ENCODE measurements at places on chromosomes 2 and 18.

GRCh38 chr18:56747032-56747658 lies 96.0 kb downstream of the WDR7 start:
- no peak for DNase-seq

GRCh38 chr2:46737577-46737976 lies 178.0 kb downstream of the MCFD2 start:
- DNase-seq = peak; percentile 46

GRCh38 chr2:84969511-84970209 lies 1.3 kb upstream of the KCMF1 start:
- DNase-seq = peak; percentile 52

GRCh38 chr18:27871726-27872125 lies 305.2 kb downstream of the CDH2 start:
- DNase-seq = no peak

DNA sequence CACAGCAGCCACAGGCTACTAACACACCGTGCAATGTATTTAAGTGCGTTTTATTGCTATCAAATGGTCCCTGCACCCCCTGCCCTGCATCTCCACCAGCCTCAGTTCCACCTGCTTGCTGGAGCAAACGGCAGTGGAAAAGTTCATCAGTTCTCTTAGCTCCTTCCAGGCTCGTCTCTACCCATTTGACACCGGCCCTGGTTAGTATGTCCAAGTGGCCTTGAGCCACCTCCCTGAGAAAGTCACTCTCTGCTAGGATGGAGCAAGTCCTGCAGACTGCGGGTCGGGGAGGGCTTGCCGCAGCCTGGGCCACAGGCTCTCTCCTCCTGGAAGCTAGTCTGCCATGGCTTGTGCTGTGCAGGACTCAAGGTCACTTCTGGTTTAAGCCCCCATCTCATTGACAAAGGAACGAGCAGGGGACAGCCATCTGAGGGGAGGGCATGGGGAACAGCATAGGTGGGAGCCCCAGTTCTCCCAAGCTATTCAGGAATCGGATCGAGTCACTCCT lies 74.9 kb downstream of the RHOB start:
- DNase-seq = no peak

DNA sequence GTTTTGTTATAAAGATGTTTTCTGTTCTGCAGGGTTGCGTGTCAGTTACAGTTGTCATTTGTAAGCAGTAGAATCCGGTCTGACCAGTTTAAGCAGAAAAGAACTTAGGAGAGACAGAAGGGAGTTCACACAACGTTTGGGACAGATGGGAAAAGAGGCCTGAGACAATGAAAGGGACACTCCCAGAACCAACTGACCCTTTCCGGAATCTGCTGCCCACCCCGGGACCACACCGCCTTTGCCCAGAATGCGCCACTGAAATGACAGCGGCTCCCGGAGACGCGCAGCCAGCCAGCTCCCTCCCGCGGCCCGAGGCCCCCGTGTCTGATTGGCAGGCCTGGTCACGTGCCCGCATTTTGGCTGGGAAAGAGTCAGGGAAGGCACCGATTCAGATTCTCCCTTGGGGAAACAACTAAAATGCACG lies 244.6 kb downstream of the BCL2 start:
- peak; percentile 23 for DNase-seq

DNA sequence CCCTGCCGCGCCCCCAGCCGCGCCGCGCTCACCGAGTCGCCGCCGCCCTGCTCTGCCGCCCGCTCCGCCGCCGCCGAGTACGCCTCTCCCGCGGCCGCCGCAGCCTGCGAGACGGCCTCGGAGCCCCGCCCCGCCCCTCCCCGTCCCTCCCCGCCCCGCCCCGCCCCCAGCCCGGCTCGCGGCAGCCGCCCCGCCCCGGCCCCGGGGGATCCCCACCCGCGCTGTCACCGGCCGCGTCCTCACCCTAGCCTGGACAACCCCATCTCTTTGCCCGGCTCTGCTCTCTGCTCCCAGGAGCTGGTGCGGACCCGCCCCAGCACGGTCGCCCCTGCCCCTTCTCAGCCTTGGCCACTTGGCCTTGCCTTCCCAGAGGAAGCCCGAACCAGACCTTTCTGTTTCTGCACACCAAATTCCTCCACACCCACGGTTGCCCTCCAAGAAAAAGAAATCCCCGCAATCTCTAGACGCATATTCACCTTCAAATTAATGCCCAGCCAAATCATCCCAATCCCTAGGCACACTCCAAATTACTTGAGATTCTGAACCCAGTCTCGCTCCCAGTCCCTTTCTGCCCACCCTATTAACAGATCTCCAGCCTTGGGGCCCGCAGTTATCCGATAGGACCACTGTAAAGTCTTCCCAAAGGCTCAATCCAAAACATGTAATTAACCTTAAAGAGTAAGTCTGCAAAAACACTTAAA lies at the start of gene CYRIA:
Gene CYRIA, minus strand, starts transcription at position 87 of the 701 bp plus-strand sequence. CDS start 77,715 bp downstream, outside the sequence.
- peak; percentile 35 for DNase-seq

DNA sequence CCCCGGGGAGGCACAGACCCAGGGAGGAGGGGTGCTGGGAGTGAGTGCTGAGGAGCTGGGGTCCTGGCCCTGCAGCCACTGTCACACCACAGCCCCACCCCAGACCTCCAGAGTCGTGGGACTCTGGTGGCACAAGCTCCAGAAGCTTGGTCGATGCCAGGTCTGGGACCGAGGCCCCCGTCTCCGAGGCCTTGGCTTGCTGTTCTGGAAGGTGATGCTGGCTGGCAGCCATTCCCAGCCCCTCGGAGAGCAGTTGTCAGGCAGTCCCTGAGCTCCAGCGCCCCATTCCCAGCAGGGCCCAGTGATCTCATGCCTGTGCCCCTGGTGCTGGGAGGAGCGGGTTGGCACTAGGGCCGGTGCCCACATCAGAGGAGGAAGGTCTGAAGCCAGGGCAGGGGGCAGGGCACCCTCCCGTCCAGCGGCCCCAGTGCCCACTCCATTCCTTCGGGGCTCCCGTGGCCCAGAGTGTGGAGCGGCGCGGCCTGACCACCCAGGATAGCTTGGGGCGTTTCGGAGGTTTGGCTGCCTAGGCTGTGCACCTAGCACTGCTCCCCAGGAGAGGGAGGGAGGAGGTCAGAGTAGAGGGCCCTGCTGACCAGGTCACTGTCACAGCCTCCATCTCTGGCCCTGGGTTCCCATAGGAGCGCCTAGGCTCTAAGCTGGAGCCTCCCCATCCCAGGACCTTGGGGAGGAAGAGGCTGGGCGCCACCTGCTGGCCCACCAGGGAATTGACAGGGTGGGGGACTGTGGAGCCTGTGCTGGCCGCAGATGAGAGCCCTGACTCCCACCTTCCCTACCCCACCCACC lies 16.8 kb upstream of the ALPI start:
- DNase-seq = no peak

- no peak for DNase-seq
Observed at GRCh38 chr2:235793163-235793752, 299.4 kb downstream of the AGAP1 start.
